ENCODE measurements at places on chromosomes 16 and 17.

DNA sequence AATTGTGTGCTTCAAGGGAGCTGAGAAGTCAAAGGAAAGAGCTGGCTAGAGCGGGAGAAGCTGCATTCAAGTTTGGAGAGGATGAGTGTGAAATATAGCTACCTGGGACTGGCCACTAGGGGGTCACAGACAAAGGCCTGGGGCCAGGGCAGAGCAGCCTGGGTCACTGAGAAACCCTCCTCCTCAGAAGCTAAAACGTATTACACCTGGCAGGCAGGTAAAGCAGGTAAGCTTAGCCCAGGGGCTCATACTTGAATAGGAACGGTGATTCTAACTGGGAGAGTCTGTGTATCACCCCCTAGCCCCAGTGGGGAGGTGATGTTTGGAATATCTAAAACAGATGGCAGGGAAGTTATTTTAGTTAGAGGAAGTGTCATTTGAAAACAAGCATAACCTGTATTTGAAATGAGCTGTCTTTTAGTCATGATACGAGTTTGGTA, 6.8 kb downstream of the KRT37 start:
- no peak overlapping the region for H3K4me3 ChIP-seq
- H3K27me3 ChIP-seq, result no peaks in the 10 kb centered on the region
- no peak for DNase-seq
- H3K4me1 ChIP-seq, result peaks cover 6% of the 10 kb centered on the region
- no peaks in the 10 kb centered on the region for H3K36me3 ChIP-seq
- no peak overlapping the region for H3K27ac ChIP-seq

- no peak for DNase-seq
- no peak overlapping the region for H3K4me3 ChIP-seq
- no peaks in the 10 kb centered on the region for H3K36me3 ChIP-seq
- no peaks in the 10 kb centered on the region for H3K4me1 ChIP-seq
- H3K27me3 ChIP-seq, result no peaks in the 10 kb centered on the region
- no peak overlapping the region for H3K27ac ChIP-seq
Measured at GRCh38 chr17:4850246-4850645, 17.1 kb downstream of the MINK1 start.

- no peak for DNase-seq
- no peak overlapping the region for H3K27ac ChIP-seq
- H3K4me3 ChIP-seq, result no peak overlapping the region
- peaks cover 9% of the 10 kb centered on the region for H3K27me3 ChIP-seq
- H3K36me3 ChIP-seq, result no peaks in the 10 kb centered on the region
- no peaks in the 10 kb centered on the region for H3K4me1 ChIP-seq
Measured at GRCh38 chr16:27436065-27436464, 34.1 kb downstream of the IL21R start.

GRCh38 chr17:47797797-47798196, 23.8 kb downstream of the OSBPL7 start:
- H3K27me3 ChIP-seq, result peaks cover 60% of the 10 kb centered on the region
- DNase-seq, result no peak
- no peaks in the 10 kb centered on the region for H3K4me1 ChIP-seq
- no peak overlapping the region for H3K27ac ChIP-seq
